RWPE2 (cell line): ENCODE measurements at places on chromosomes 12 and 14.

GRCh38 chr12:21323736-21324135 is 11.0 kb downstream of the SLCO1A2 start:
- no peak for DNase-seq

DNA sequence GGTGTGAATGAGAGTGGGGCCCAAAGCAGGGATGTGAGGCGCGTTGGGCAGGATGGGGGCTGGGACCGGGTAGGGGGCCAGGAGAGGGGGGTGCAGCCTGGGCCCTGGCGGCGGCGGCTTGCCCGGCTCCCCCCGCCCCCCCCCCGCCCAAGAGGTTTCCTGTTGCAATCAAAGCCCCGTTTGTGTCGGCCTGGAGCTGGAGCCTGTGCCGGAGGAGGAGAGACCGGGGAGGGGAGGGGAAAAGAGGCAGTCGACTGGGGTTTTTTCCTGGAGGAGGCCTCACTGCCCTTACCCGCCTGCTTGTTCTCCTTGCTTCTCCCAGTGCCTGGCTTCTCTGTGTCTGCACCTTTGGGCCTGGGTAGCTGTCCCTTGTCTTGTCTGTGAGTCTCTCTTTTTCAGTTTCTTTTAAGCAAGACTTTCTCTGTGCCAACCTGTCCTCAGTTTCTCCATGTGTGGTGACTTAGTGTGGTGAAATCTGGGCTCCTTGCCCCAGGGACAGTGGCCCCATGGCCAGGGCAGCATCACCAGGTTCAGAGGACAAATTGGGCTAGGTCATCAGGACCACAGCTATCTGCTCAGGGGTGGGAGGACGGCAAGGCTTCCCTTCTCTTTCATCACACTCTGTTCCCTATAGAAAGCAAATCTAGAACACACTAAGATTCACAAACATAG is 8.5 kb downstream of the RARG start:
- peak; percentile 42 for DNase-seq

- no peak for DNase-seq
These were observed 400.5 kb downstream of the ETNK1 start for GRCh38 chr12:23025372-23026016.

GRCh38 chr14:24690492-24690891 is 56.5 kb upstream of the GZMB start:
- no peak for DNase-seq

- DNase-seq = no peak
These were observed 126.5 kb downstream of the C12orf75 start for GRCh38 chr12:105457026-105457425.

GRCh38 chr14:50265029-50265428 is 33.7 kb upstream of the SOS2 start:
- no peak for DNase-seq
